ENCODE measurements at places on chromosomes 13 and 19. TPM values are rescaled to one million over a fixed set of nuclear protein-coding genes. Genes with fewer than 3 reads are reported as not detected.

Gene PALM
- polyA plus RNA-seq, result 10.1 TPM

Gene C19orf67
- polyA plus RNA-seq, result not detected

Gene ERVV-1
- not detected for polyA plus RNA-seq

Gene VSIG10L
- 0.94 TPM for polyA plus RNA-seq

Gene SLC1A6
- polyA plus RNA-seq, result not detected

Gene DACT3
- polyA plus RNA-seq, result 1.3 TPM

Gene PRR20D
- polyA plus RNA-seq, result not detected

Gene SBSN
- 0.16 TPM for polyA plus RNA-seq

Gene CEACAM7
- 3.8 TPM for polyA plus RNA-seq

Measured in pancreas (tissue), 10 donors.